Neuronal stem cell (in vitro differentiated cells): ENCODE measurements at places on chromosomes 4 and X.

DNA sequence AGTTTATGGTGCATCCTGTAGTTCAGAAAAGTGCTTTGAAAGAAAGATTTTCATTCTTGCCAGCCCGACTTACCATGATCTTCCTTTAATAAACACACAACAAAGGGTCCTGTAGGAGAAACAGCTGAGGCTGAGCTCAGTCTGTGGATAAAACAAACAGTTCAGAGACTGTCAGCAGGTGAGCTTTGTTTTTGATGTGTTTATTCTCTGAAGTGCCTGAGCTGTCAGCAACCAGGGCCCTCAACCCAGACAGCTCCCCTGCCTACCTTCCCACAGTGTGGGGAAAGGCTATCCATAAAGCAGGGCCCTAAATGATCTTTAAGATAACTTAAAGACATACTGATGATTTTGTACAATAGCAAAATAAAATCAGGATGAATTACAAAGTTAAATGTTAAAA is 459.2 kb upstream of the GALNT7 start:
- H3K27me3 ChIP-seq: no peaks in the 10 kb centered on the region
- no peak overlapping the region for H3K4me3 ChIP-seq
- peaks cover 4% of the 10 kb centered on the region for H3K4me1 ChIP-seq
- H3K36me3 ChIP-seq: no peaks in the 10 kb centered on the region
- H3K27ac ChIP-seq: no peak overlapping the region

DNA sequence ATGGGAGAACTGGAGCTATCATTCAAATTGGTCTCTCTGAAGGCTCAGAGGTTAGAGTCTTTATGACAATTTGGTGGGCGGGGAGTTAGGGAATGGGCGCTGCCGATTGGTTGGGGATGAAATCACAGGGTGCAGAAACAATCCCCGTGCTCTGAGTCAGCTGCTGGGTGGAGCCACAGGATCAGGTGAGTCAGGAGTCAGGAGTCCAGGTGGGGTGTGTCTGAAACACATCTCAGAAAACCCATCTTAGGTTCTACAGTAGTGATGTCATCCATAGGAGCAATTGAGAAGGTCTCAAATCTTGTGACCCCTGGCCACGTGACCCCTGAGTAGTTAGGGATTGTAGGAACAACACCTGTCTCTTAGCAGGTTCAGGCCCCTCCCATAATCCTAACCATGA is 41.6 kb upstream of the TLR3 start:
- H3K27ac ChIP-seq: no peak overlapping the region
- no peak overlapping the region for H3K4me3 ChIP-seq
- H3K36me3 ChIP-seq: no peaks in the 10 kb centered on the region

GRCh38 chr4:87009095-87009648 is 74.4 kb downstream of the AFF1 start:
- no peaks in the 10 kb centered on the region for H3K27me3 ChIP-seq
- no peak overlapping the region for H3K4me3 ChIP-seq
- H3K36me3 ChIP-seq: no peaks in the 10 kb centered on the region
- H3K4me1 ChIP-seq: peaks cover 21% of the 10 kb centered on the region

- H3K36me3 ChIP-seq: no peaks in the 10 kb centered on the region
- no peaks in the 10 kb centered on the region for H3K4me1 ChIP-seq
- H3K27ac ChIP-seq: no peak overlapping the region
- DNase-seq: no peak
Observed at GRCh38 chr4:176709417-176709816, 83.3 kb downstream of the VEGFC start.

DNA sequence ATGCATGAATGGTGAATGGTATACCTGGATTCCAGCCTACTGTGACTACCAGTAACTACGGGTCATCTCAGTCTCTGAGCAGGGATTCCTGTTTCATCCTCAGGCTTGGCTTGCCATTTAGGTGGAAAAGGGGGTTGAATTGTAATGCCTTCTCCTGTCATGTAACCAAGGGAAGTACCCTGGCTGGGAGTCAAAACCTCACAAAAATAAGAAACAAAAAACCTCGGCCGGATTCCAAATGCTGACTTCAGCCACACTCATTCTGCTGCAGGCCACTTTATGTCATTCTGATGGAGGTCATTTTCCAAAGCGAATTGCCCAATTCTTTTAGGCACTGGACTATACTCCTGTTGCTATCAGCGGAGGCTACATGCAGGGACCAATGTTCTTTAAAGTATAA is 324.7 kb downstream of the LDB2 start:
- H3K27me3 ChIP-seq: no peaks in the 10 kb centered on the region
- no peak for DNase-seq
- no peaks in the 10 kb centered on the region for H3K36me3 ChIP-seq
- H3K27ac ChIP-seq: no peak overlapping the region

- H3K27me3 ChIP-seq: no peaks in the 10 kb centered on the region
- no peak overlapping the region for H3K4me3 ChIP-seq
- DNase-seq: no peak
- no peak overlapping the region for H3K27ac ChIP-seq
- H3K4me1 ChIP-seq: no peaks in the 10 kb centered on the region
Observed at GRCh38 chrX:72492499-72492898, 80.1 kb downstream of the HDAC8 start.

DNA sequence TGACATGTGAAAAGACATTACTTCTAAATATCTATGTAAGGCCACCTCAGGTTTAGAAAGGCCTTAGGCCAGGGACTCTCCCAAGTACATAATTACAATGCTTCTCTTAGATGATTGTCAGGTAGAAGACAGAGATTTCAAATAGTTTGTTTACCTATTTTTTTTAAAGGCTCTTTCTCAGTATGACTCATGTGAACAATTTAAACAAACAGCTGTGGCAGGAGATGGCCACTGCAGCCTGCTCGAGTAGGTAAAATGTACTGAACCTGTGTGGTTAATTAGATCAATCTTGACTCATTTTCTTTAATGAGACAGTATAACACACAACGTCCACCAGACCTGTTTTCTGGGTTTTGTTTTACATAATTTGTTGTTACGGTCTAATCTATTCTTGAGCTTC is 50.2 kb downstream of the LEF1 start:
- H3K4me1 ChIP-seq: peaks cover 24% of the 10 kb centered on the region
- H3K4me3 ChIP-seq: no peak overlapping the region
- H3K27me3 ChIP-seq: no peaks in the 10 kb centered on the region
- no peak overlapping the region for H3K27ac ChIP-seq
- DNase-seq: no peak

DNA sequence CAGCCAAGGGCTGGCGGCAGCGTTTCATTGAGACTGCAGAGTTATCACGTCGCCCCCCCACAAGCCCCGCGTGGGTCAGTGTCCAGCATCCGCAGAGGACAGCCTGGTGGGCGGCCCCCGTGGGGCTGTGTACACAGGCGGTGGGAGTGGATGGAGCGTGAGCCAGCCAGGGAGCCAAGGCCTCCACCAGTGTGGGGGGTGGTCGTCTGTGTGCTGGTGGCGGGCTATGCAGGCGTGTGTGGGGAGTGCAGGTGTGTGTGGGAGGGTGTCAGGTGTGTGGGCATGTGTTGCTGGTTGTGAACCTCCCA is 56.5 kb upstream of the NKX1-1 start:
- DNase-seq: no peak
- no peak overlapping the region for H3K27ac ChIP-seq
- no peaks in the 10 kb centered on the region for H3K27me3 ChIP-seq
- no peaks in the 10 kb centered on the region for H3K36me3 ChIP-seq
- H3K4me3 ChIP-seq: no peak overlapping the region
- H3K4me1 ChIP-seq: peaks cover 20% of the 10 kb centered on the region

GRCh38 chr4:23882976-23883531 is 6.8 kb downstream of the PPARGC1A start:
- no peaks in the 10 kb centered on the region for H3K36me3 ChIP-seq
- H3K4me1 ChIP-seq: peaks cover 11% of the 10 kb centered on the region
- DNase-seq: no peak
- H3K4me3 ChIP-seq: no peak overlapping the region
- H3K27ac ChIP-seq: no peak overlapping the region

DNA sequence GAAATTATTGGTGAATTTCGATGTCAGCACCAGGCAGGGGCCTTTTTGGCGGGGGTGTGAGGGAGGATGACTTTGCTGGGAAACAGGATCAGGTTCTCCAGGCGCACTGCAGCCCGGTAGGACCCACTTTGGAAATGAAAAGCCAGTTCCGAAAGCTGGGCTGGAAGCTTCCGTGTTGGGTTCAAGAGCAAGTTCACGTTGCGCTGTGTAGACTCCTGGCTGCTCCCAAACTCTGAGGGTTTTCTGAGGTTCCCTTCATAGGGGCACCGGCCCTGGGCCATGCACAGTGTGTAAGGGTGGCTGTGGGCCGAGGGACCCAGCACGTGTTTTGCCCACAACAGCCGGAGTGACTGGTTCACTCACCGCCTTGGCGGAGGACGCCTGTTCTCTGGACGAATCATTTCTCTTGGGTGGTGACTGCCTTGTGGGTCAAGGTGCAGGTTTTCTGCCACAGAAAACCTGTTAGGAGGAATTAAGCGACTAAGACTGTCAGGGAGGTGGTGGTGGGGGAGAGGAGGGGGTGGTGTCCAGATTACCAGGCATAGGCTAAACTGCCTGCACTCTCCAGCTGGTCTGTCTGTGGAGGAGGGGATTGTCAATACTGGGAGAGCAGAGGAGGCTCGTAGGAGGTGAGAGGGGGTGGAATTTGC is 8.0 kb downstream of the SHOX start:
- no peak for DNase-seq
- no peak overlapping the region for H3K4me3 ChIP-seq
- H3K36me3 ChIP-seq: no peaks in the 10 kb centered on the region
- H3K4me1 ChIP-seq: no peaks in the 10 kb centered on the region
- H3K27me3 ChIP-seq: peaks cover 92% of the 10 kb centered on the region

- H3K27ac ChIP-seq: no peak overlapping the region
- H3K4me1 ChIP-seq: peaks cover 2% of the 10 kb centered on the region
- H3K36me3 ChIP-seq: no peaks in the 10 kb centered on the region
- no peaks in the 10 kb centered on the region for H3K27me3 ChIP-seq
- no peak overlapping the region for H3K4me3 ChIP-seq
Observed at GRCh38 chr4:113435893-113436292, 325.6 kb downstream of the CAMK2D start.

- no peaks in the 10 kb centered on the region for H3K36me3 ChIP-seq
- H3K4me3 ChIP-seq: no peak overlapping the region
- DNase-seq: no peak
- no peaks in the 10 kb centered on the region for H3K27me3 ChIP-seq
Observed at GRCh38 chrX:97030947-97031346, 147.2 kb downstream of the RPA4 start.

DNA sequence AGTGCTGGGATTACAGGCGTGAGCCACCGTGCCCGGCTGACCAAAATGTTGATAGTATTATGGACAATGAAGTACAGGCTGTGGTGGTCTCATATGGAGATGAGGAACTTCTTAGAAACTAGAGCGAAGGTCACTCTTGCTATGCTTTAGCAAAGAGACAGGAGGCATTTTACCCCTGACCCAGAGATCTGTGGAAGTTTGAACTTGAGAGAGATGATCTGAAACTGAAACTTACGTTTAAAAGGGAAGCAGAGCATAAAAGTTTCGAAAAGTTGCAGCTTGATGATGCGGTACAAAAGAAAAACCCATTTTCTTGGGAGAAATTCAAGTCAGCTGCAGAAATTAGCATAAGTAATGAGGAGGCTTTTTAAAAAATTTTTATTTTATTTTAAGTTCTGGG is 8.5 kb upstream of the CTAG2 start:
- no peak for DNase-seq
- H3K36me3 ChIP-seq: no peaks in the 10 kb centered on the region
- H3K4me3 ChIP-seq: no peak overlapping the region
- H3K27ac ChIP-seq: no peak overlapping the region
- no peaks in the 10 kb centered on the region for H3K4me1 ChIP-seq

DNA sequence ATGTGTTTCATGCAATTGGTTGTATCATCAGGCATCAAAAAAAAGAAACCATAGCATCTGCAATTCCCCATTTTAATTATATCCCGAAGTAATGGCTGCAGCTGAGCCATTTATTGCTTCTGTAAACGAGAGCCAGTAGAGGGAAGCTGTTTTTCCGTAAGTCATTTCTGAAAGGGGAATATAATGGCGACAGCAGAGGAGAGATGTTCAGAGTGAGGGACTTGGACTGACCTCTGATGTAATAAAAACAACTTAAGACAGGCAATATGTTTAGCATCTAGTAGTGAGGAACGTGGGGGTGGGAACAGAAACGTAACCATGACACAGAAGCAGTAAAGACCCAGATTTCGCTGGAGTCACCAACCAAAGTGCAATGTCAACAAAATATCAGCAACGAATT is 31.5 kb upstream of the NAA11 start:
- H3K4me1 ChIP-seq: no peaks in the 10 kb centered on the region
- no peak for DNase-seq
- H3K4me3 ChIP-seq: no peak overlapping the region
- H3K36me3 ChIP-seq: no peaks in the 10 kb centered on the region

DNA sequence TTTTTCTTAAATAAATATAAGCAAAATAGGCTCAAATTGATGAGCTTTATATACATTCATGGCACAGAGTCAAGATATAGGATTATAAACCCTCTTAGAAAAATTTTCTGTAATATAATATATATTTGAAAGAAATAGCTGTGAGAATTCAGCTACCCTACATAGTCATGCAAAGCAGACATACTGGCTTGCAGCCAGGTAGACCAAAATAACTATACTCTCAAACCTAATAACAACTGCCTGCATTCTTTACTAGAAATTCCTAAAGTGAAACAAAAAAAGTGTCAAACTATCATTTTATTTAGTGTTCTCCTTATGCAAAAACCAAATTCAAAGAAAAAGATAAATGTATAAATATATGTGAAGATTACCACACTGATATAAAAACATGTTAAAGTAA is 1390.2 kb downstream of the C4orf33 start:
- DNase-seq: no peak
- H3K4me3 ChIP-seq: no peak overlapping the region
- H3K27me3 ChIP-seq: no peaks in the 10 kb centered on the region

GRCh38 chr4:72112514-72113156 is 80.8 kb downstream of the NPFFR2 start:
- no peaks in the 10 kb centered on the region for H3K36me3 ChIP-seq
- H3K27me3 ChIP-seq: no peaks in the 10 kb centered on the region
- H3K27ac ChIP-seq: no peak overlapping the region
- no peak for DNase-seq
- no peak overlapping the region for H3K4me3 ChIP-seq
- no peaks in the 10 kb centered on the region for H3K4me1 ChIP-seq

DNA sequence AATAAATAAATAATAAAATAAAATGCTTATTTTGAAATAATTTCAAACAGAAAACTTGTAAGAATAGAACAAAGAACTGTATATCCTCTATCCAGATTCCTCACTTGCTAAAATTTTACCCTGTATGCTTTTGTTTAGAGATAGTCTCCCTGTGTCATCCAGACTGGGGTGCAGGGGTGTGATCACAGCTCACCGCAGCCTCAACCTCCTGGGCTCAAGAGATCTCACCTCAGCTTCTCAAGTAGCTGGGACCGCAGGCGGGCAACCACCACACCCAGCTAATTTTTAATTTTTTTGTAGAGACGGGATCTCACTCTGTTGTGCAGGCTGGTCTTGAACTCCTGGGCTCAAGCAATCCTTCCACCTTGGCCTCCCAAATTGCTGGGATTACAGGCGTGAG is 17.5 kb upstream of the ARAF start:
- no peaks in the 10 kb centered on the region for H3K4me1 ChIP-seq
- no peaks in the 10 kb centered on the region for H3K36me3 ChIP-seq
- DNase-seq: no peak
- no peak overlapping the region for H3K4me3 ChIP-seq
- no peaks in the 10 kb centered on the region for H3K27me3 ChIP-seq
